Ascending aorta (tissue), 2 donors: ENCODE measurements at places on chromosomes 5 and 9. TPM values are rescaled to one million over a fixed set of nuclear protein-coding genes. Genes with fewer than 3 reads are reported as not detected.
A peak's percentile ranks its signal among the peaks of the same experiment; 100 is the strongest.

The SLC1A3 gene
- total RNA-seq = 3.0 TPM

GRCh38 chr5:98934546-98934945, 5.7 kb upstream of the CHD1 start:
- no peaks in the 10 kb centered on the region for H3K36me3 ChIP-seq
- no peak overlapping the region for H3K27ac ChIP-seq
- no peaks in the 10 kb centered on the region for H3K27me3 ChIP-seq
- no peak overlapping the region for H3K4me3 ChIP-seq
- DNase-seq = no peak

DNA sequence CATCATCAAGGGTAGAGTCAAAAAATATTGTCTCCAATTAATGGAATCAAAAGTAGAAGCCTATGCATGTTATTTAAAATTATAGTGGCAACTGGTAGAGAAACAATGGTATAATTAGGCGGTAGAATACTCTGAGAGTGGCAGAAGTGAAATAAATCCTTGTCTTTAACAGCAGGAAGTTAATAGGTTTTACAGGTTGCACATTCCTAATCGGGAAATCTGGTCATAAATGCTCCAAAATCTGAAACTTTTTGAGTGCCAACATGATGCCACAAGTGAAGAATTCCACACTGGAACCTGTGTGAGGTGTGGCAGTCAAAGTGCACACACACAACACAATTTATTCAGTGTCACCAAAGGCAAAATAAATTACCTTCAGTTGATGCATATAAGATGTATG, 433.4 kb downstream of the TAF11L14 start:
- no peaks in the 10 kb centered on the region for H3K4me1 ChIP-seq
- no peak overlapping the region for H3K4me3 ChIP-seq
- H3K27ac ChIP-seq = no peak overlapping the region
- H3K36me3 ChIP-seq = no peaks in the 10 kb centered on the region
- no peak for DNase-seq

- H3K27me3 ChIP-seq = no peaks in the 10 kb centered on the region
- H3K27ac ChIP-seq = no peak overlapping the region
Measured at GRCh38 chr5:141155540-141156374, 5.9 kb downstream of the PCDHB6 start.

DNA sequence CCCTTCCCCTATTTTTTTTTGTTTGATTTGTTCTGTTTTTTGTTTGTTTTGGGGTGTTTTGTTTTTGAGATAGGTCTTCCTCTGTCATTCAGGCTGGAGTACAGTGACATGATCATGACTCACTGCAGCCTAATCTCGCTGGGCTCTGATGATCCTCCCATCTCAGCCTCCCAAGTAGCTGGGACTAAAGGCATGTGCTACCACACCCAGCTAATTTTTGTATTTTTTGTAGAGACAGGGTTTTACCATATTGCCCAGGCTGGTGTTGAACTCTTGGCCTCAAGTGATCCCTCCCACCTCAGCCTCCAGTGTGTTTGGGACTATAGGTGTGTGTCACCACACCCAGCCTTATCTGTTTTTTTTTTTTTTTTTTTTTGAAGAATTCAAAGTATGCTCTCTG, 605.4 kb downstream of the DNAH5 start:
- no peak overlapping the region for H3K27ac ChIP-seq
- no peaks in the 10 kb centered on the region for H3K36me3 ChIP-seq
- H3K27me3 ChIP-seq = no peaks in the 10 kb centered on the region
- DNase-seq = no peak
- H3K4me1 ChIP-seq = no peaks in the 10 kb centered on the region
- H3K4me3 ChIP-seq = no peak overlapping the region

- H3K27me3 ChIP-seq = no peaks in the 10 kb centered on the region
- H3K36me3 ChIP-seq = no peaks in the 10 kb centered on the region
- peaks cover 3% of the 10 kb centered on the region for H3K4me1 ChIP-seq
- H3K4me3 ChIP-seq = no peak overlapping the region
- DNase-seq = no peak
- peak overlapping the region; percentile 71 for H3K27ac ChIP-seq
Measured at GRCh38 chr5:158874343-158874742, 225.4 kb downstream of the EBF1 start.
